Naive B cell (primary cell): ENCODE measurements at places on chromosomes 13 and 19. TPM values are rescaled to one million over a fixed set of nuclear protein-coding genes. Genes with fewer than 3 reads are reported as not detected.

The SIGLEC11 gene
- not detected for polyA plus RNA-seq

The ADGRE3 gene
- not detected for polyA plus RNA-seq

The COL4A1 gene
- polyA plus RNA-seq, result not detected

The IGFL2 gene
- polyA plus RNA-seq, result not detected

The ZNF85 gene
- polyA plus RNA-seq, result 17.9 TPM

The SOX1 gene
- polyA plus RNA-seq, result not detected

The METTL21C gene
- polyA plus RNA-seq, result not detected

The NR2F6 gene
- polyA plus RNA-seq, result 0.51 TPM

The MRPL57 gene
- polyA plus RNA-seq, result 33.3 TPM

The FAM216B gene
- polyA plus RNA-seq, result not detected

The IGFL1 gene
- not detected for polyA plus RNA-seq

DNA sequence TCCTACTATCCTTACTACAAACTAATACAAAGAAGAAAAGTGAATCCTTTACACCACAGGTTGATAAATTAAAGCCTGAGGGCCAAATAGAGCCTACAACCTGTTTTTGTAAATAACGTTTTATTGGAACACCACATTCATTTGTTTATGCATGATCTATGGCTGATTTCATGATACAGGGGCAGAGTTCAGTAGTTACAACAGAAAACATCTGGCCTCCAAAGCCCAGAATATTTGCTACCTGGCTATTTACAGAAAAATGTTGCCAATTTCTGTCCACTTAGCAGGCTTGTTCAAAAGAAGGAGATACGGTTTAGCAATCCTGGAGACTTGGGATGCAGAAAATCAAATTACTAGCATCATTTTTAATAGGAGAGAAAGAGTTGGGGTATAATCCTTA, 24.1 kb downstream of the DCT start:
- DNase-seq, result no peak

- DNase-seq, result no peak
Measured at GRCh38 chr19:49685845-49686332, 3.5 kb upstream of the ADM5 start.

DNA sequence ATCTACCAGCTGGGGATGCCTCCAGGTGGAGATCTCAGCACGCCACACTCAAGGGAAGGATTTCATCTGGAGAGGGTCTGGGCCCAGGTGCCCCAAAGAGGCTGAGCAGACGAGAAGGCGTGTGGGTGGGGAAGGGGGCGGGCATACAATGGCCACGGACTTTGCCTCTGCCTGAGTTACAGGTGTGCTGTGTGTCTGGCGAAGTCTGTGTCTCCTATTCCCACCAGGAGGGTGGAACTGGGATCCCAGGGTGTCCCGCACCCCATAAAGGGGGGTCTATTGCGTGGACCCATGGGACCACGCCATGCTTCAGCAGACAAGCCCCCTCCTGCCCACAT, 3.6 kb downstream of the TLE2 start:
- no peak for DNase-seq

DNA sequence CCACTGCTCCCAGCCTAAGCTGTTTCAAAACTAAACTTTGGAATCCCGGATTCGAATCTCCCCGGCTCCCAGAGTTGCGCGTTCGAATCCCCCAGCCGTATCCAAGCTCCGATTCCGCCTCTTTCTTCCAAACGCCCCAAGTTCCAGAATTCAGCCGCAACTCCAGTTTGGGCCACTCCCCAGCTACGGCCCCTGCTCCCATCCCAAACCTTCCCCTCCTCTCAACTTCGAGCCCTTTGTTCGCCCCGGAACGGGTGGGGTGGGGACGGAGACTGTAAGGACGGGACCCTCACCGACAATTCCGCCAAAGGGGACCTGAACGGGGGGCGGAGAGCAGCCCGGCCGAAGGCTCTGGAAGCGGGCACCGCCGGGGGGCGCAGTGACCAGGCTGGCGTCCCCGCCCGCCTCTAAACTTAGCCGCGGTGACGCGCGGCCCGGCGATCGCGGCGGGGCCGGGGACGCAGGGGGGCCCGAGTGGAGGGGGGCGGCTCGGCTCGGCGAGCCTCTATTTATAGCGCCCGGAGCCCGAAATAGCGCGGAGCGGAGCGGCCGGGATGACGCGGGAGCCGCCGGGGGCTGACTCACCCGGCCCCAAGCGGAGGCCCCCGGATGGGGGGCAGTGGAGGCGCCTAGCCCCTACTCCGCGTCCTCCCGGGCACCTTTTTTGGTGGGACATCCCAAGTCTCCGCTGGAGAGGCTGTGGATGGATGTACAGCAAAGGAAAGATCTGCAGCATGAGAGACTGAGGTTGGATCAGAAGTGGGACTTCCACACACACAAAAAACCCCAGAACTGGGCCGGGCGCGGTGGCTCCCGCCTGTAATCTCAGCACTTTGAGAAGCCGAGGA, 4.9 kb upstream of the ERCC1 start:
- DNase-seq, result no peak

GRCh38 chr19:51125421-51126075, 842 bp downstream of the SIGLEC9 start:
- no peak for DNase-seq

DNA sequence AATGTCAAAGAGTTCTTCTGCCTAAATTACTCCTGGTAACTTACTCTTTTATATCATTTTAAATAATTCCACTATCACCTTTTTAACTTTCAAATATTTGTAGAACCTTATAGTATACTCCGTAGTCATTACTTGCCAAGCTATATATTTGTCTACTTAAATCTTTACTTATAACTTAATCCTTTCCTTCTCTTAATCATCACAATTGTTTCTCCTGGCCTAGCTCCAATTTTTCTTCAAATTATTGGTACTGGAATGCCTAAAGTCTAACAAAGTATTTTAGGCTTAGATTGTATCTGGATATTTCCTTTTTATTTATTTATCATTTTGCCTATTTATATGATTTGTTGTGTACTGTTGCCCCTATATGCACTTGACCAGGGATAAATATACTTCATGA, 109.5 kb downstream of the MZT1 start:
- DNase-seq, result no peak

GRCh38 chr13:75766636-75767035, 130.5 kb downstream of the LMO7 start:
- DNase-seq, result no peak

- DNase-seq, result no peak
Measured at GRCh38 chr19:51339313-51339686, 2.6 kb downstream of the VSIG10L start.

DNA sequence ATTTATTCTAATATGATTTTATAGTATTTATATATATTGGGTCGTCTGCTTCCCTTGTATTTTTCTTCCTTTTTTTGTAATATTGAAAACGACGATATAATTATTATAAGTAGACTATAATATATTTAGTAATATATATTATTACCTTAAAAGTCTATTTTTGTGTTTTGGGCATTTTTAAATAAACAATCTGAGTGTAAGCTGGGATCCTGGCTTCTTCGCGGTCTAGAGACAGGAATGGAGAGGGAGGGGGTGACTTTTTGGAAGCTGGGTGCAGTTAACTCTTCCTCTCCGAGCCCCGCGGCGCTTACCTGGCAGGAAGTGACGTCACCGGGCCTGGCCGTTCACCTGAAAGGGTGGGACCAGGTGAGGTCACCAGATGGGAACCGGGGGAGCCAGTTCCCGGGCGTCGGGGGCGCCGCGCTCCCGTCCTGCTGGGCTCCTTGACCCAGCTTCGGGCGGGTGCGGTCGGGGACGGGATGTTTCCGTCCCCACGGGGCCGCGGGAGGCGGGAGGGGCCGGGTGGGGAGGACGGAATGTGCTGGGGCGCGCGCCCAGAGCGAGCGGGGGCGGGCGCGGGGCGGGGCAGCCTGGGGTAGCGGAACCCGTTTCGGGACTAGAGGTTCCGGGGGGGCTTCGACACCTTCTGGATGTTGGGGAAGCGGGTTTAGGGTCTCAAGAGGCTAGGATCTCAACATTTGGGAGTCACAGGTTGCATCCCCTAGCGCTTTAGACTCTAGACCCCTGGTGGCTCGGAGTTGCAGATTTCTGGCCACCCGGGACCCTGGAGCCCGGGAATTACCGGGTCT, 2.8 kb downstream of the ZFP36 start:
- DNase-seq, result peak; percentile 81

- peak; percentile 52 for DNase-seq
Measured at GRCh38 chr13:98576200-98576945, 534 bp downstream of the STK24 start.

GRCh38 chr19:49710372-49710951, 19.5 kb downstream of the CPT1C start:
- DNase-seq, result no peak

DNA sequence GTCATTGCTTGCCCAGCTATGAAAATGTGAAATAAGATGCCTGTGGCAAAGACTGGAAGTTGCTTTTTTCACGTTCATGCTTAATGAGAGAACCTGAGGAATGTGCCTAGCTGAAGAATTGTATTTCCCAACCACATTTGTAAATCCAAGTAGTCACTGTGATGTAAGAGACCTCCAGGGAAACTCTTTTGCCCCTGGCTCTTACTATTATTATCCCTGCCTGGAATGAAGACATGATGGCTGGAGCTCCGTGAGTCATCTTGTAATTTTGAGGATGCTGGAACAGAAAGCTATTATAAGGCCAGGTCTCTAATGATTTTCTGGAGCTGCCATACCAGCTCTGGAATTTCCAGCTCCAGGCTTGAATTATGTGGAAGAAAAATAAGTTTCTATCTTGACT, 894.3 kb downstream of the DIAPH3 start:
- no peak for DNase-seq

DNA sequence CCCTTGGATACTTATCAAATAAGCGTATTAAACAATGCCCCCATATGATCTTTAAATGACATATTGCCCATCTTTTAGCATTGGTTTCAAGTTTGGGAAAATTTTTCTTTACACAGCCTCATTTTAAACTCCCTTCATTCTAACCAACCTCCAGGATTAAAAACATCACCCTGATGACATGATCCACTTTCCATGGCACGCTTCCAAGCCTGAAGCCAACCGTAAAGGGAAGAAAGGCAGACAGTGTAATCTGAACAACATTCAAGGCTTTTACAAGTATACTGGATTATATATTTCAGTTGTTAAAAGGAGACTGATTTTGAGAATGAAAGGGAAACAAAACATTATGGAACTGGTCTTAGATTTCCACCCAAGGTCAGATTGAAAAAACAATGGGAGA, 1721.9 kb downstream of the OLFM4 start:
- no peak for DNase-seq

DNA sequence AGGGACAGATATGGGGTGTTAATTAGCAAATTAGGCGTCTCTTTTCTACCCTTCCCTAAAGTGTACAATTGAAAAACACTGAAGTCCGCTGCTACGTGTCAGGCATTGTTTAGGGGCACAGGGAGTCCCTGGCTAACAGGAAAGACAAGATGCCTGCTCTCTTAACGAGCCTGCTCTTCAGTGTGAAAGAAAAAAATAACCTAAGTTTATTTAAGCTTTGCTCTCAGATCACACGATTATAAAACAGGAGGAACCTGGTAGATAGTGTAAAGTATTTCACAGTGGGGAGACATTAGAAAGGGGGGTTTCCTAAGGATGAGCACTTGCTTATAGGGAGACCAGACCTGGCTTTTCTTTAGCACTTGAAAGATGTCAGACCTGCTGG, 38.7 kb downstream of the IGFL2 start:
- DNase-seq, result no peak

DNA sequence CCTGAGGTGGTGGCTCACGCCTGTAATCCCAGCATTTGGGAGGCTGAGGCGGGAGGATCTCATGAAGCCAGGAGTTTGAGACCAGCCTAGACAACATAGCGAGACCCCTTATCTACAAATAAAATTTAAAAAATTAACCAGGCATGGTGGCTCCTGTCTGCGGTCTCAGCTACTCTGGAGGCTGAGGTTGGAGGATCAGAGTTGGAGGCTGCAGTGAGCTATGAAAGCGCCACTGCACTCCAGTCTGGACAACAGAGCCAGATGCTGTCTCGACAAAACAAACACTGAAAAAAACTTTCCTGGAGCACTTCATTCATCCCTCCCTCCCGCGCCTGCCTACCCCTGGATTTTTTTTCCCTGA, 665 bp upstream of the ATG4D start:
- DNase-seq, result no peak

- no peak for DNase-seq
Measured at GRCh38 chr19:31152906-31153305, 196.3 kb downstream of the TSHZ3 start.

DNA sequence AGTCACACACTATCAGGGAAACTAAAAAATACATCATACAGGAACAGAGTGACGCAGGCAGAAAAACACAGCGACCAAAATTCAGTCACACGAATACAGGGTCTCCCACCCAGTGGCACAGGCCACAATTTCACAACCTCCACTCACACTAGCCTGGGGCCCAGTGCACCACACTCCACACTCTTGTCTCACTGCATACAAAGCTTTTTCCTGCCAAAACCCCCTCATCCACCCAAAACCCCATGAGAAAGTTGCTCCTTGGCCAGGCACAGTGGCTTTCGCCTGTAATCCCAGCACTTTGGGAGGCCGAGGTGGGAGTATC, 1.2 kb downstream of the S1PR5 start:
- DNase-seq, result no peak

- no peak for DNase-seq
Measured at GRCh38 chr13:94298346-94298745, 181.1 kb downstream of the DCT start.

DNA sequence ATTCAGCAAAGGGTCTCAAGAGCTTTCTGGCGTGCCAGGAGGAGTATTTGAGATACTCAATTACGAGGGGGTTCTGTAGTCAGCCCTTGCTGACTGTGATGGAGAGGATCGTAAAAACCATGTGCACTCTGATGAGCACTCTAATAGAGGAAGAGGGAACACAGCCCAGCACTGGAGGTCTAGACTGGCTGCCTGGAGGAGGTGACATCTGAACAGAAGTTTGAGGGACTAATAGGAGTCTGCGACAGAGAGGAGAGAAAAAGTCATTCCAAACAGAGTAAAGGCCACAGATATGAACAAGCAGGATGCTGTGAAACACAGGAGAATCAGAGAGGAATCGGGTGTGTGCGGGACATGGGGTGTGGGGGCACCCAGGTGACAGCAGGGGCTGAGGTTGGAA, 79.4 kb downstream of the DPF1 start:
- DNase-seq, result no peak

- no peak for DNase-seq
Measured at GRCh38 chr19:56015756-56016155, 29.2 kb downstream of the NLRP5 start.

GRCh38 chr13:113035213-113035800, 66.3 kb downstream of the MCF2L start:
- DNase-seq, result no peak
